ENCODE measurements at places on chromosomes 13 and 19.

DNA sequence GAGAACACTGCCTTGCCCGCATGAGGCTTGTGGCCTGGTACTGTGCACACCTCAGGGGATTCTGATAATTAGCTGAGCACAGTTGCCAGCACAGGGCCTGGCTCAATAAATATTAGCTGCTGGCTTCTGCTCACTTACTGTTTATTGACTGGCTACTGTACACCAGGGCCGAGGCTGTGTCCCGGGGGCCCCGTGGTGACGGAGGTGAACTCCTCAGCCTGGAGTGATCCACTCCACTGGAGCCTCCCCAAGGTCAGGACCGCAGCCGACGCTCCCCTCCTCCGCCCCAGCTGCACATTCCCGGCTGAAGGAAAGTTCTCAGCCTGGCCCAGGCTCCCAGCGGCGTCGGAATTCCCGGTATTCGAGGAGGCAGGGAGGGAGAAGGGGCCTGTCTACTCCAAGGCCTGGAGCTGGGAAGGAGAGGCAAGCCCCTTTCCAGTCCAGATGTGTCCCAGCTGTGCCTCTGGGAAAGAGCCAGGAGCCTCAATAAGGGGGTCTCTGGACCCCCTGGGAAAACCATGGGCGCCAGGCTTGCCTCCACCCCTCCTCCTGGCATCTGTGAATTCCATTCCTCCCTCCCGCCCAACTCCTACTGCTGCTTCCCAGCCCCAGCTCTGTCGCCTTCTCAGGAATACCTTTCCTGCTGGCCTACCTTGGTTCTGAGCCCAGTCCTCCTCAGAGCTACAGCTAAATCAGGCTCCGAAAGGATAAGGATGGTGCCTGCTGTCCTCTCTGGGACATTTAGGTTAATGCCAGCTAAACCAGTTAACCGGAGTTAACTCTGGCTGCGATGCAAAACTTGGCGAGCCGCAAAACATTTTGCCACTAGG, 7.3 kb downstream of the RPS16 start:
- DNase-seq, result peak; percentile 93

GRCh38 chr19:45887200-45887710, 1.3 kb upstream of the IRF2BP1 start:
- DNase-seq, result no peak

- DNase-seq, result no peak
These were observed 7.9 kb downstream of the PBX4 start for GRCh38 chr19:19610376-19611202.

DNA sequence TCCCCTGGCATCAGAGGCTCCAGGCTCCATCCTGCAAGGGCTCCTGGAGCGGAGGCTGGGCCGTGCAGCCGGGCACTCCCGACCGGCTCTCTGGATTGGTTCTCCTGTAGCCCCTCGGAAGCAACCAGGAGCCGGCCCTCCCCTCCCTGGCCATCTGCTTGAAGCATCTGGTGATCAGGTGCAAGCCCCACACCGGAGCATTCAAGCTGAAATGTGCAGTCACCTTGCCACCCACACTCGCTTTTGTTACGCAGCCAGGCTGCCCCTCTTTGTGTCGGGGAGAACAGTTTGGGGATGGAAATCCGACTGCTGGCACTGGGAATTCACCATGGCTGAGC, 258.8 kb downstream of the ZNF536 start:
- no peak for DNase-seq

DNA sequence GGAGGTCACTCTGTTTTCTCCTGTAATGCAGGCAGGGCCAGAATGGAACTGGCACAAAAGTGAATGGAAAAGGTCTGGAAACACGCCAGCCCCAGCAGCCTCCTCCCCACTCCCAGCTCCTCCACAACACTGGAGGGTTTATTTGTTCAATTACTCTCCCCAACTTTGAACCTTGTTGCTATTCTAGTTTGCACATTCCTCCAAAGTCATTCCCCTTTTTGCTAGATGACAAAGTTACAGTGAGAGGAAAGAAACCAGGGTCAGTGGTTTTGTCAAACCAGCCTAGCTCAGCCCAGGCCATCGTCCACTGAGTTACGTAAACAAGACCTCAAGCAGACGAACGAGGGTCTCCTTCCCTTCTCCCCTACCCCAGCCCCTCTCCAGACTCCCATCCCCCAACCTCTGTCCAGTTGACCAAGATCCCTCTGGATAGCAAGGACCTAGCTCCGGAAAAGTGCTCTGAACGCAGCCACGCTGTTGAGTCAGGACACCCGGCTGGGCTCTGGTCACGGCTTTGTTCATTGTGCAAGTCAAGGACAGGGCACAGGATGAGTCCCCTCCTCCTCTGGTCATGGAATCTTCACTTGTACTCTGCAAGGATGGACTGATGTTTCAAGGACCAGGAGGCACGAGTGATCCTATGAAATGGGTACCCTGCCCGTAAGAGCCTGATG, 180.0 kb downstream of the USP12 start:
- no peak for DNase-seq

DNA sequence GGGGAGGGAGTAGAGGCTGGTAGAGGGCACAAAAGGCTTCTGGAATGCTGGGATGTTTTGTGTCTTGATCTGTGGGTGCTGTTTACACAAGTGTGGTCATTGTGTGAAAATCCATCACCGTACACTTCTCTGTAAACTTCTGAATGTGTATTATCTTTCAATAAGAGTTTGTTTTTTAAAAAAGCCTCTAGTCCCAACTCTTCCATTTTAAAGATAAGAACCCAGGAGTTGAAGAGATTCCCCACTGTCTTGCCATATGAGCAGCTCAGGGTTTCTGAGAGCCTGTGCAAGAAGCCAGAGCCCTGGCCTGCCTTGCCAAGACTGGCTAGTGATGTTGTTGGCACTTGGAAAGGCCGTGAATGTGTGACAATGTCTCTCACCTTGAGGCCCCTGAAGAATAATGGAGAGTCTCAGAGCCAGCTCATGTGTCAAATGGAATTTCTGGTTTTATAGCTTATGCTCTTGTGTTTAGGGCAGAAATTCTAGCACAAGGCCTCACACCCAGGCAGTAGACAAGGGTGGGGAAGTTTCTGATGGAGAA, 57.5 kb upstream of the NPAS1 start:
- no peak for DNase-seq

- no peak for DNase-seq
These were observed 740.1 kb downstream of the UQCRFS1 start for GRCh38 chr19:28472843-28473242.

- peak; percentile 55 for DNase-seq
These were observed 50.8 kb downstream of the TSSK6 start for GRCh38 chr19:19464339-19465098.

DNA sequence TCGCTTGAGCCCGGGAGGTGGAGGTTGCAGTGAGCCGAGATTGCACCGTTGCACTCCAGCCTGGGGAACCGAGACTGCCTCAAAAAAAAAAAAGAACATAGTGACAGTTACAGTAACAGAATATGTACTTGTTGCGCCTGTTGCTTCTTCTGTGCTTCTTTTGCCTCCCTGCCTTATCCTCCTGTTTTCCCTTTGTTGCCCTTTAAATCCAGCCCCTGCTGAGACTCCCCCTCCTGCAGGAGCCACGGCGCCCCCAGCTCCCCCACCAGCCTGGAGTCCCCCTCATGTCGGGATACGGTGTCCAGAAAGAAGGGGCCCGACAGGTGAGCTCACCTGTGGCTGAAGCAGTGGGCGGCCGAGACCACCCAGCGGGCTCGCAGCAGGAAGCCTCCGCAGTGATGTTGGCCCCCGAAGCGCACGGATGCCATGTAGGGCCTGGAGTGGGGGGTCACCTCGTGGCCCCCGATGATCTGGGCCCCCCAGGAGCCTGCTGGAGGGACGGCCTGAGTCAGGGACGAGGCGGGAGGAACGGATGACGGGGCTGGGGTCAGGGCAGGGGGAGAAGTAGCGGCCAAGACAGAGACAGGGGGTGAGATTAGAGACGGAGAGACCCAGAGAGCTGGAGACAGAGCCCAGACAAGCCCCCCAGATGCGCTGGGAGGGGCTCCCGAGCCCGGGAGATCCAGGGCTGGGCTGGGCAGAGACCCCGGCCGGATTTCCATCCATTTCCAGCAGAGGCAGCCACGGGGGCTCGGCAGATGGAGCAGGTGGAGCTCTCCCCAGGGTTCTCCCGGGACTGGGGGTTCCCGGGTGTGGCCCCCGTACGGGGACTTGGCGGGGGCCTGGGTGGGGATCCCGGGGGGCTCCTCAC, 536 bp downstream of the PRSS57 start:
- no peak for DNase-seq

- no peak for DNase-seq
These were observed 319.6 kb downstream of the TEX29 start for GRCh38 chr13:111640006-111640405.

DNA sequence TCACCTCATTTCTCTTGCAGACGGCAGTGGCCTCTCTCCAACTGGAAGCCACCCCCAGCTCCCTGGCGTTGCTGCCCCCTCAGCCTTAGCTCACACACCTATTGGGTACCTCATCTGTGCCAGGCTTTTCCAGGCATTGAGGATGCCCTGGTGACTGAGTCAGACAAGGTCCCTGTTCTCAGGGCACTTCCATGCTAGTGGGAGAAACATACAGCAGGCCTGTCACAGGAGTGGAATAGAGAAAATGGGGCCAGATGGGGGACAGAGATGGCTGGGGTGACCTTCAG, 33.9 kb downstream of the CAPN12 start:
- DNase-seq, result no peak

- no peak for DNase-seq
These were observed 272.0 kb downstream of the FOXO1 start for GRCh38 chr13:40394304-40394985.

DNA sequence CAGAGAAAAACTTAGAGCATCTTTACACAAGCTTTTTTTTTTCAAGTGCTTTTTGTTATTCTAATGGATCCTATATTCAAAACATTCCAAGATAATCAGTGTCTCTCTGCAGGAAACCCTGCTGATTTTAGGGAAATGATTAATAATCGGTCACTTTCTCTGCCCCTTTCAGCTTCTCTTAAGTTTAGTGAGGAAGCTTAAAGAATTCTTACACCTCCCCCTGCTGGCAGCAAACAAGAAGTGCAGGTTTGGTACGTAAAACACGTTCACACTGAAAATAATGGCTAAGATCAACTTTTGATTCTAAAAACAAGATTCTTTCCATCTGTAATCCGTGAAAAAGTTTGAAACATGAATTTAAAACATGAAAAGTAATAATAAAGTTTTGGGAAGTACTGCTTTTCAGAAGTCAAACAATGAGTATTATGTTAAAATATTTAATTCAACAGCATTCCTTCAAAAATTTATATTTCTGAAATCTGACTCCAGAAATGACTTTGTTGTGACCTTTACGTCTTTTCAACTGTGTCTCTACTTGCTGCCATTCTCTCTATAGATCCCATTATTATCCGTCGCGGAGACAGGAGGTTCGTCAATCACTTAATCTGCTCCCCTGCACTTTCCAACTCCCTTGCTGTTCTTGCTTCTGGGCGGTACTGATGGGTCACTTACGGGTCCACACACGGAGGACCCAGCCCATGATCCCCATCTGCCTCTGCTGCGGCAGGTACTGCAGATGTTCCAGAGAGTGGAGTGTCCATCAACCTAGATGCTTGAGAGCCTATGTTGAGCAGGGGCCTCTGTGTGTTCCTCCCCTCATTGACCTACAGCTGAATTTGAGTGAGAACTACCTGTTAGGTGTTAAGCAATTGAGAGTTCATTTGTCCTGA, 203.1 kb upstream of the EDNRB start:
- DNase-seq, result peak; percentile 32

DNA sequence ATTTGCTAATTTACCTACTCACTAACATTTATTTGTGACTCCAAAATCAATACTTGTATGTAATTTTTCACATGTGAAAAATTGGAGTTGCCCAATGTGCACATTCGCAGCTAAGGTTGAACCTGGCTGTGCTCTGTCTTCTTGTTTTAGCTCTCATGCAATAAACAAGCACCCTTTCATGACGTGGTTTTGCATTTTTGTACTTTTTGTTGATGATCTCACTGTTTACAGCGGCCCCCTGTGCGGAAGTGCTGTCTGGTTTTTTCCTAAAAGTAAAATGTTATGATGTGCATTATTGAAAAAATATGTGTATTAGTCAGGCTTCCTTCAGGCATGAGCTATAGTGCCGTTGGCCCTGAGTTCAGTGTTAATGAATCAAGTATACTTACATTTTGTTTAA, 18.1 kb downstream of the DGKH start:
- DNase-seq, result peak; percentile 31

GRCh38 chr13:34107806-34108205, 289.9 kb downstream of the RFC3 start:
- no peak for DNase-seq

GRCh38 chr13:48110931-48111721, 16.2 kb upstream of the MED4 start:
- DNase-seq, result no peak

GRCh38 chr13:50676602-50677001, 166.9 kb downstream of the DLEU7 start:
- no peak for DNase-seq

DNA sequence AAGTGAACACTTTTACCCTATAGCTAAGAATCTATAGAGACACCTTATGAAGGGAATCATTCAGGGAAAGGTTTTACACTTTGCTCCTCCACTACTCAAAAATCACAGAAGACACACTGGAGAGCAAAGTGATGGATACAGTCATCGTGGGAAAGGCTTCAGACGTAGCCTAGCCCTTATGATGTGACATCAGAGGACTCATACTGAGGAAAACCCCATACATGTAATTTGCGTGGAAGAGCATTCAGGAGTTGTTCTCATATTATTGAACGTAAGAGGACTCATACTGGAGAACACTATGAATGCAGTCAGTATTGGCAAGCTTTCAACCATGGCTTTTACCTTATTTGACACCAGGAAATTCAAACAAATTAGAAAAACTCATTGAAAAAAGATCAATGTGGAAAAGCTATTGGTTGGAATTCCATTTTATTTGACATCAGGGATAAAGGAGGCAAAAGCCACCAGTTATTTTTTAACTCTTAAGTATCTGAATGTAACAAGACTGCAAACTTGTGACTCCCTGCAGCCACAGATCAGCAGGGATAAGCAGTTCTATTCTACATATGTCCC, 16.1 kb upstream of the ZNF274 start:
- DNase-seq, result no peak

DNA sequence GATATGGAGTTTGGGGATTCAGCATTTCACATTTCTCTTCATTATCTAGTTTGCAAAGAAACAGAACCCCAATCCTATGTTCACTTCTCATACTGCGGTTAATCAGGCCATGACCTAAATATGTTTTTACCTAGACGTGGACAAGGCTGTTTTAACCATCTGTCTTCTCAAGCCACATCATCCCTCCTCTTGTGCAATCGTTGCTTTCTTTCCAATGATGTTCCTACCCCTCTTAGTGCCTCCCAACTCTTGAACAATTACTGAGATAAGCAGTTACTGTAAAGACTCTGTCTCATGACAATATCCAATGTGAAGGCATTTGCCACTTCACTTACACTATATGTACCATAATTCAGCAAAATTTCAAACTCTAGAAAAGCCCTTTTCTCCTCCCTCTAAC, 406.2 kb downstream of the LIG4 start:
- DNase-seq, result no peak

- no peak for DNase-seq
These were observed 30.9 kb upstream of the KCTD4 start for GRCh38 chr13:45231722-45232121.

DNA sequence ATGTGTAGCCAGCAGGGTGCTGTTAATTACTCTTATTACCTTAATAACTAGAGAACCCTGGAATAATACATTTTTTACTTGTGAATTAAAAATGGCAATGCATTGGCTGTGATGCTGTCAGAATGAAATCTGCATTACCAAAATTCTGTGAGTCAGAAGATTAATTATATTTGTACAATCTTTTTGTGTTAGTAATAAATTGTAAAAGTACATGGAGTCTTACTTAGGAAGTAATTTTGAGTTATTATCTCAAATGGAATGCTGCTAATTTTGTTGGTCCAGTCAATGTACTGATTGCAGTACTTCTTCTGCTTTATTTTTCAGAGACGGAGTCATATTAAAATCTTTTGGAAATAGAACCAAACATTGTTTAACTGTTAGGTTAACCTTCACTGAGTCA, 152.0 kb upstream of the SLC10A2 start:
- no peak for DNase-seq

All from smooth muscle cell of the brain vasculature (primary cell).